ENCODE measurements at places on chromosomes 5 and 9. TPM values are rescaled to one million over a fixed set of nuclear protein-coding genes. Genes with fewer than 3 reads are reported as not detected.

DNA sequence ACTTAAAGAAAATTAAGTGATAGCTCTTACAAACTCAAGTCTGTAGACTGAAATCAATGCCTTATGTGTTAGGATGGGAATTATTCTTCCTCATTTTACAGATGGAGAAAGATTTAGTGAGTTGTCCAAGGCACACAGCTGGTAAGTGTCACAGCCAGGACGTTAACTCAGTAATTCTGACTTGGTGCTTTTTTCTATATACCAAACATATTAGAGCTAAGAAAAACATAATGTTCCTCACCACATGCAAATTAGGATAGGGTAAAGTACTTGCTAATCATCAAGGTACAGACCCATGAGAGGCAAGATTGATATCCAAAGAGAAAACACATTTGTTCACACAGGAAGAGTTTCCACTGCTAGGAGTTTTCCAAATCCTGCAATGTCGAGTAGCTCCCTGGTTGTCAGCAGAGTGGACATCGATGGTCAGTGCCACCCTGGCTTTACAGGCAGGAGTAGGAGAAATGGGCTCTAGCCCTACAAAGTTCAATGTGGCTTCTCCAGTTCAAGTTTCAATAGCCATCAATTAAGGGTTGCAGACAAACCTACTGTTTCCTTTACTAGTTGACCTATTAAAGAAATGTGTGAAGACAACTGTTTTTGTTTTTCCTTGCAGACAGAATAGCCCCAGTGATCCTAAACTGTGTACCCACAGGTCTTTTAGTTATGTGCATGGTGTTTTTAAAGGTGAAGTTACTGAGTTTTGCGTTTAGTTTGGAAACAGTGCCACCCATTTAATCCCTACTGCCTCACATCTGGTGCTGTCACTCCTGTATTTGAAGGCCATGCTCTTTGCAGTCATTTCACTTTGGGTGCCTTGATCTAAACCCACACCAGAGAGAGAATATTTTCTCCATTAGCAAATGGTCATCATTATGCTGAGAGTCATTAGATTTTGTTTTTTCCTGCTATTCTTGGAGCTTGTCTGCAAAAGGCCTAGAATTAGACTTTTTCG lies 460.8 kb upstream of the SMARCA2 start:
- H3K27me3 ChIP-seq: no peaks in the 10 kb centered on the region
- no peaks in the 10 kb centered on the region for H3K36me3 ChIP-seq
- no peak overlapping the region for H3K4me3 ChIP-seq
- DNase-seq: no peak

DNA sequence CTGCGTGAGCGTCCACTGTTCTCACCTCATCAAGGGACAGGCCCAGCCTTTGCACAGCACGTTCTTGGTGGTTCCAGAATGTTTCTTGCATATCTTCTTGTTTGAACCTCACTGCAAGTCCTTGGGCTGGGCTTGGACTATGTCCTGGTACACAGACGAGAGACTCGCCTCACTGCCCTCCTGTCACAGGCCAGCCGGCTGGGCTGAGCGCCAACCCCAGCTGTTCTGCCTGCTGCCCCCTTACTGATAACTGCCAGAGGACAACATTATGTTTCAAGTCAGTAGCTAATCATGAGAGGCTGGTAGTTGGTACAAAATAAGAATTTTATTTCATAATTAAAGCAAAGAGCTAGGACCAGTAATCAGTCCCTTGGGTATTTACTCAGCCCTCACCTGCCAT lies 52.8 kb upstream of the LRRTM2 start:
- H3K4me3 ChIP-seq: no peak overlapping the region
- no peak for DNase-seq
- H3K36me3 ChIP-seq: peaks cover 90% of the 10 kb centered on the region

GRCh38 chr9:129273136-129273895 lies 95.3 kb upstream of the IER5L start:
- DNase-seq: no peak
- no peak overlapping the region for H3K27ac ChIP-seq
- peaks cover 34% of the 10 kb centered on the region for H3K4me1 ChIP-seq

- H3K27me3 ChIP-seq: no peaks in the 10 kb centered on the region
- H3K27ac ChIP-seq: no peak overlapping the region
- no peak for DNase-seq
Measured at GRCh38 chr5:8576178-8576577, 707.2 kb downstream of the MTRR start.

GRCh38 chr9:87515006-87515405 lies 17.3 kb downstream of the DAPK1 start:
- peaks cover 66% of the 10 kb centered on the region for H3K36me3 ChIP-seq
- H3K4me1 ChIP-seq: peaks cover 74% of the 10 kb centered on the region
- no peaks in the 10 kb centered on the region for H3K27me3 ChIP-seq
- H3K4me3 ChIP-seq: no peak overlapping the region
- DNase-seq: no peak
- H3K27ac ChIP-seq: peak overlapping the region; percentile 25

GRCh38 chr5:154077696-154078095 lies 38.9 kb downstream of the MFAP3 start:
- no peak overlapping the region for H3K27ac ChIP-seq
- H3K27me3 ChIP-seq: no peaks in the 10 kb centered on the region
- DNase-seq: peak; percentile 18
- peaks cover 14% of the 10 kb centered on the region for H3K4me1 ChIP-seq

GRCh38 chr9:95756101-95756500 lies 119.4 kb upstream of the ERCC6L2 start:
- no peak for DNase-seq
- H3K4me1 ChIP-seq: no peaks in the 10 kb centered on the region
- no peak overlapping the region for H3K4me3 ChIP-seq
- no peaks in the 10 kb centered on the region for H3K36me3 ChIP-seq
- H3K27ac ChIP-seq: no peak overlapping the region

GRCh38 chr5:79547429-79547822 lies 33.5 kb upstream of the HOMER1 start:
- peaks cover 5% of the 10 kb centered on the region for H3K36me3 ChIP-seq
- H3K27me3 ChIP-seq: no peaks in the 10 kb centered on the region
- H3K4me1 ChIP-seq: peaks cover 21% of the 10 kb centered on the region
- H3K4me3 ChIP-seq: peak overlapping the region; percentile 41

GRCh38 chr5:134420343-134420742 lies 8.7 kb upstream of the CDKN2AIPNL start:
- H3K4me1 ChIP-seq: peaks cover 10% of the 10 kb centered on the region
- DNase-seq: no peak
- no peaks in the 10 kb centered on the region for H3K36me3 ChIP-seq
- no peak overlapping the region for H3K27ac ChIP-seq
- H3K4me3 ChIP-seq: no peak overlapping the region
- no peaks in the 10 kb centered on the region for H3K27me3 ChIP-seq

- peak overlapping the region; percentile 56 for H3K27ac ChIP-seq
- peaks cover 25% of the 10 kb centered on the region for H3K36me3 ChIP-seq
- H3K4me1 ChIP-seq: peaks cover 33% of the 10 kb centered on the region
Measured at GRCh38 chr9:128091144-128091543, 23.1 kb downstream of the SLC25A25 start.

GRCh38 chr5:112660359-112660758 lies 77.3 kb upstream of the APC start:
- no peaks in the 10 kb centered on the region for H3K4me1 ChIP-seq
- DNase-seq: no peak
- H3K27ac ChIP-seq: no peak overlapping the region
- H3K27me3 ChIP-seq: peaks cover 14% of the 10 kb centered on the region
- H3K36me3 ChIP-seq: no peaks in the 10 kb centered on the region

- H3K27me3 ChIP-seq: no peaks in the 10 kb centered on the region
- H3K4me1 ChIP-seq: no peaks in the 10 kb centered on the region
Measured at GRCh38 chr5:45109636-45110035, 300.9 kb downstream of the MRPS30 start.

DNA sequence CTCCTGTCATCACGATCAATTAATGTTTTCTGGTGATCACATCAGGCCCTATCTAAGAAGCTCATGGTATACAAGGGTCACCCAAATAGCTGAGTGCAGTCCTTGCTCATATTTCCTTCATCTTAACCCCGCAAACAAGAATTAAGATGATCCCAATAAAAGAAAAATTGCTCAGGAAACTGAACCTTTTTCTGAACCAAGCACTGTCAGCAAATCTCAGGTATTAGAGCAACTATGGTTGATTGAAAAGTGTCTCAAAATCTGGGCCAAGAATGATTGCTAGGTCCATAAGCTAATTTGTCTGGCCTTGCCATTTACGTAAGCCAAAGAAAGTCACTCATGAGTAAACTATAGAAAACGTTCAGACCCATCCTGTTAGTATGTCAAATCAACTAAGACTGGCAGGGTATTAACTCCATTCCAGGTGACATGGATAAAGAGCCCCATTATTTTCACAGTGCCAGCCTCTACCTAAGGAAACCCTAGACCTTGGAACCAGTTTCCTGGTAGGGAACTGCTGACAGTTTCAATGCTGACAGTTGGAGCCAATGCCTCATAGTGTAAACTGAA lies 209.3 kb downstream of the DEPDC1B start:
- H3K4me1 ChIP-seq: peaks cover 32% of the 10 kb centered on the region
- H3K4me3 ChIP-seq: no peak overlapping the region
- DNase-seq: no peak
- peaks cover 11% of the 10 kb centered on the region for H3K36me3 ChIP-seq
- H3K27ac ChIP-seq: no peak overlapping the region

GRCh38 chr9:21964925-21965385 lies 29.2 kb downstream of the CDKN2A start:
- peaks cover 16% of the 10 kb centered on the region for H3K4me1 ChIP-seq
- peaks cover 51% of the 10 kb centered on the region for H3K36me3 ChIP-seq
- peak overlapping the region; percentile 61 for H3K4me3 ChIP-seq
- no peaks in the 10 kb centered on the region for H3K27me3 ChIP-seq

- no peaks in the 10 kb centered on the region for H3K27me3 ChIP-seq
- no peak overlapping the region for H3K27ac ChIP-seq
- peaks cover 12% of the 10 kb centered on the region for H3K4me1 ChIP-seq
- peaks cover 13% of the 10 kb centered on the region for H3K36me3 ChIP-seq
- no peak for DNase-seq
Measured at GRCh38 chr9:96871176-96871575, 16.9 kb upstream of the ZNF782 start.

GRCh38 chr9:125831054-125831453 lies 83.9 kb downstream of the PBX3 start:
- no peak overlapping the region for H3K4me3 ChIP-seq
- DNase-seq: no peak
- H3K27me3 ChIP-seq: no peaks in the 10 kb centered on the region
- no peaks in the 10 kb centered on the region for H3K4me1 ChIP-seq
- H3K36me3 ChIP-seq: no peaks in the 10 kb centered on the region
- H3K27ac ChIP-seq: no peak overlapping the region

GRCh38 chr5:2157372-2157771 lies 274.6 kb upstream of the IRX4 start:
- no peak overlapping the region for H3K4me3 ChIP-seq
- no peaks in the 10 kb centered on the region for H3K4me1 ChIP-seq
- H3K27ac ChIP-seq: no peak overlapping the region

DNA sequence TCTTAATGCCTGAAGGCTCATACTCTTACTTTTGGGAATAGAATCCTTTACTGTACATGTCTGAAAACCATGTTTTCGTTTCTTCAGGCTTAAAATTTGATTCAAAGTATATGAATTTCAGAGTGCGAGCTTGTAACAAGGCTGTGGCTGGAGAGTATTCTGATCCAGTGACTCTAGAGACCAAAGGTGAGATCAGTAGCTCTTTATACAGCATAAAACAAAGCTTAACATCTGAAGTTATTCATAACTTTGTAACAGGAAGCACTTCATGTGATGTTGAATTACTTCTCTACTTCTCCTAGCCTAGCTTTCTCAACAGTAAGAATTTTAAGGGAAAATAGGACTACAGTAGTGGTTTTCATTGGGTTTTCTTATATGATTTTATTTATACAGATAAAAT lies 49.4 kb upstream of the FKTN start:
- no peaks in the 10 kb centered on the region for H3K27me3 ChIP-seq
- no peak overlapping the region for H3K27ac ChIP-seq
- DNase-seq: no peak

DNA sequence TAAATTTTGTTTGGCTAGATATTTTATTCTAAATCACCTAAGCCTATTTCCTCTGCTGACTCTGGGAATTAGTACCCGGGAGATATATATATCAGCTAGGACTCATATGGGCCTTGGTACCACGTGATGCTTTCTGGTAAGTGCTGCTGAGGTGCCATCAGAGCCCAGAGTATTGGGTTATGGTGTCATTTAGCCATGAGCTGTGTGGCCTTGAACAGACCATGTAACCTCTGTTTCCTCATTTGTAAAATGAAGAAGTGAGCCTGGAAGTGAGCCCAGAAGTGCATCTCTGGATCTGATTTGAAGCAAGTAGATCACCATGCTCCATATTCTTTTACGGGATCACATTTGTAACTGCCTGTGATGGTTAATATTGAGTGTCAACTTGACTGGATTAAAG lies 126.1 kb downstream of the GPBP1 start:
- no peaks in the 10 kb centered on the region for H3K27me3 ChIP-seq
- H3K27ac ChIP-seq: no peak overlapping the region

DNA sequence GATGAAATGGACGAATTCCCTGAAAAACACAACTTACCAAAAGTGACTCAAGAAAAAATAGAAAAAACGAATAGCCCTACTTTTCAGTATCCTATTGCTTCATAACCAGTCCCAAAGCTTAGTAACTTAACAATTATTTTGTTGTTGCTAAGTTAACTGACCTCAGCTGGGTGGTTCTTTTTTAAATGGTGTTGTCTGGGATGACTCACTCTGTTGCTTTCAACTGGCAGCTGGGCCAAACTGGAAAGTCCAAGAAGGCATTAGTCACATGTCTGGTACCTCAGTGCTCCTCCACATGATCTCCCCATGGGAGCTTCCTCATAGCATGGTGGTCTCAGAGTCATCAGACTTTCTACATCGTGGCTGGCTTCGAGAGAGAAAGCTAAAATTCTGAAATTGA lies 47.8 kb upstream of the ADAMTS2 start:
- no peak for DNase-seq
- H3K4me3 ChIP-seq: no peak overlapping the region
- no peaks in the 10 kb centered on the region for H3K4me1 ChIP-seq
- H3K27ac ChIP-seq: no peak overlapping the region

GRCh38 chr5:143893638-143894037 lies 81.7 kb downstream of the HMHB1 start:
- no peaks in the 10 kb centered on the region for H3K4me1 ChIP-seq
- H3K4me3 ChIP-seq: no peak overlapping the region
- no peaks in the 10 kb centered on the region for H3K36me3 ChIP-seq
- no peak overlapping the region for H3K27ac ChIP-seq
- no peaks in the 10 kb centered on the region for H3K27me3 ChIP-seq

GRCh38 chr5:35138232-35138631 lies 90.5 kb upstream of the AGXT2 start:
- H3K27me3 ChIP-seq: no peaks in the 10 kb centered on the region
- H3K27ac ChIP-seq: no peak overlapping the region
- no peaks in the 10 kb centered on the region for H3K36me3 ChIP-seq
- no peak for DNase-seq
- no peak overlapping the region for H3K4me3 ChIP-seq

GRCh38 chr5:153619771-153620170 lies 129.3 kb downstream of the GRIA1 start:
- no peak for DNase-seq
- H3K4me3 ChIP-seq: no peak overlapping the region
- no peak overlapping the region for H3K27ac ChIP-seq
- no peaks in the 10 kb centered on the region for H3K27me3 ChIP-seq
- no peaks in the 10 kb centered on the region for H3K36me3 ChIP-seq

The SHOC1 gene
- total RNA-seq: not detected

The TRIM7 gene
- total RNA-seq: 1.8 TPM

The SLC34A3 gene
- 0.34 TPM for total RNA-seq

The SLC22A4 gene
- total RNA-seq: 3.1 TPM

The SPINK6 gene
- not detected for total RNA-seq

The NR6A1 gene
- total RNA-seq: 5.9 TPM

Measured in Calu3 (cell line).